Suprapubic skin (tissue), 4 donors: ENCODE measurements at places on chromosomes 12 and 14. TPM values are rescaled to one million over a fixed set of nuclear protein-coding genes. Genes with fewer than 3 reads are reported as not detected.

- H3K4me3 ChIP-seq, result no peak overlapping the region
- H3K36me3 ChIP-seq, result no peaks in the 10 kb centered on the region
- no peak for DNase-seq
- H3K27ac ChIP-seq, result no peak overlapping the region
- no peaks in the 10 kb centered on the region for H3K4me1 ChIP-seq
Measured at GRCh38 chr12:13313886-13314285, 117.4 kb downstream of the EMP1 start.

EFS gene
- total RNA-seq, result 74.0 TPM

B3GNT4 gene
- total RNA-seq, result 12.9 TPM

PTHLH gene
- total RNA-seq, result 1.1 TPM

DNA sequence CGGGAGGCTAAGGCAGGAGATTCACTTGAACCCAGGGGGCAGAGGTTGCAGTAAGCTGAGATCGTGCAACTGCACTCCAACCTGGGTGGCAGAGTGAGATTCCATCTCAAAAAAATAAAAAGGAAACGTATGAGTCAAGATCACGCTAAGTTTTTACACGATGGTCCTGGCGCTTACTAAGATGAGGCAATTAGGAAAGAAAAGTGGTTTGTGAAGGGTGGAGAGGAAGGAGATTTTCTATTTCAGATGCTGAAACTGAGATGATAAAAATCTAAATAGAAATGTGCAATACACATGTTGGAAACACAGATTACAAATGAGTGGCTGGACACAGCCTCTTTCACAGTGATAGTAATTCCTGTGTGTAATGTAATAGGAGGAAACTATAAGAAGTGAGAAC lies 63.2 kb downstream of the KDM5A start:
- H3K4me1 ChIP-seq, result peaks cover 16% of the 10 kb centered on the region
- H3K27me3 ChIP-seq, result no peaks in the 10 kb centered on the region
- H3K4me3 ChIP-seq, result no peak overlapping the region

TMPRSS12 gene
- total RNA-seq, result not detected

GRCh38 chr14:106831322-106831720 lies 1304.9 kb downstream of the TMEM121 start:
- no peak overlapping the region for H3K4me3 ChIP-seq
- no peak overlapping the region for H3K27ac ChIP-seq
- no peaks in the 10 kb centered on the region for H3K36me3 ChIP-seq
- H3K4me1 ChIP-seq, result no peaks in the 10 kb centered on the region

DNA sequence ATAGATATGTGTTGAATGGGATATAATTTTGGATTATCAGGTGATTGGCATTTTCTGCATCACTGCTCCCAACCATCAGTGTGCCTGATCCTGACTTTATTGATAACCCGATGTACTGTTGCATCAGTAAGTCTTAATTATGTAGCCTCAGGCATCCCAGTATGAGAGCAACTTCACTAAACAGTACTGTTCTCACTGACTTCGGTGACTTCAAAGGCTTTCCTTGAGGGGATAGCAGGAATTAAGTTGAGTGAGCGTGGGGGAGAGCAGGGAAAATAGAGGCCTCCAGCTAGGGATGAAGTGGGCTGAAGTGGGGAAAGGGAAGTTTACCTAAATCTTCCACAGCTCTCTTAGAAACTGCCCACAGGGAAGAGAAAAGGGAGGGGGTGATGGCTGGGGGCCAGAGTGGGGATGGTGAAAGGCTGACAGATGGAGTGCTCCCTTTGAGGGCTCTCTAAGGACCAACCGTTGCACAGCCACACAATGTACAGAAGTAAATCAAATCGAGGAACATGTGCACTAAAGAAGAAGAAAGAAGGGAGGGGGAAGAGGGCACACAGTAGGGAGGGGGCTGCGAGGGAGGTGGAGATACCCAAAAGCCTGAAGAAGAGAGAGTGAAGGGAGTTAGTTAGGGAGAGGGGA lies 10.7 kb upstream of the NEUROD4 start:
- DNase-seq, result no peak
- no peak overlapping the region for H3K4me3 ChIP-seq
- no peaks in the 10 kb centered on the region for H3K36me3 ChIP-seq
- no peak overlapping the region for H3K27ac ChIP-seq
- H3K4me1 ChIP-seq, result no peaks in the 10 kb centered on the region
- H3K27me3 ChIP-seq, result peaks cover 9% of the 10 kb centered on the region

ENDOU gene
- 36.1 TPM for total RNA-seq

DNA sequence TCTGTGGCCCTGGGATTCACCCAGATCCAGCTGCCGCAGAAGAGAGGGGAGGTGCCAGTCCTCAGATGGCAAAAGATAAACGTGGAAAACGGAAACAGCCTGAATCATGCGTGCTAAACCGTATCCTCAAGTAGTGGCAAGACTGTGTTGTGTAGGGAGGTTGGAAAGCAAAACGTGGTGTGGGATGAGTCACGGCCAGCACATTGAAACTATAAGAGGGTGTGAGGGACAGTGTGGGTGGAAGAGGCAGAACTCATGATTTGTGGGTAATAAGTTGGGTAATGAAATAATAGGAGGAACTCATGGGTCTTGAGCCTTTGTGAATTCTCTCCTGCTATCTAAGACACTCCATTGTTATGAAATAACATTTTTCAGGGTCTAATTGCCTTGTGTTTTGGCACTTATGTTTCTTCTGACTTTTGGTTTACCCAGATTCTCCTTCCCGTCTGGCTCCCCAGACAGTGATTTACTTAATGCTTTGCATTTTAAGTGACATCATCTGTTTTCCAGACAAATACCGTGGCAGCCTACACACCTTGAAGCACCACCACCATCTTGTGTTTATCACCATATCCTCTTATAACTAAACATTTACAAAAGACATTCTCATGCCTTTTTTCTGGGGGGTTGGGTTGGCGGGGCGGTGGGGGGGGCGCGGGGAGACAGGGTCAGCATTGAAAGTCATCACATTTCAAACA lies 62.3 kb upstream of the PTCSC3 start:
- DNase-seq, result no peak
- no peak overlapping the region for H3K27ac ChIP-seq
- no peak overlapping the region for H3K4me3 ChIP-seq
- H3K36me3 ChIP-seq, result no peaks in the 10 kb centered on the region
- H3K4me1 ChIP-seq, result peaks cover 5% of the 10 kb centered on the region

DNA sequence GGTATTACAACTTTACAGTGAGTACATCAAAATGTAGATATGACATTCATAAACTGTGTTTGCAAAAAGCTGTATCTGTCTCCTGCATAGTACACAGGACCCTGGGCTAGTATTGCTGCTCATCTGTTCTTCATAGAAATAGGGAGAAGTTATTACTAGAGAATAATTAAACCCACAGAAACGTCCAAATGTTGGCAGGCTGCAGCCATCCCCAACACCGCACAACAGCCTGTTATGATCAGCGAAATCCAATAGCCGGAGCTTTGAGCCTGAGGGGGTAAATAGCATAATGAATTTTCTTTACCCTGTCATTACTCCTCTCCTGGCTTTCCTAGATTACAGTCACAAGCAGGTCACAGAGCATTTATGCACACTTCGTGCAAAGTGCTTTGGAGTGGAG lies 178.0 kb downstream of the DACT1 start:
- no peaks in the 10 kb centered on the region for H3K27me3 ChIP-seq
- DNase-seq, result no peak
- no peak overlapping the region for H3K27ac ChIP-seq
- H3K4me3 ChIP-seq, result no peak overlapping the region
- peaks cover 9% of the 10 kb centered on the region for H3K4me1 ChIP-seq

DNA sequence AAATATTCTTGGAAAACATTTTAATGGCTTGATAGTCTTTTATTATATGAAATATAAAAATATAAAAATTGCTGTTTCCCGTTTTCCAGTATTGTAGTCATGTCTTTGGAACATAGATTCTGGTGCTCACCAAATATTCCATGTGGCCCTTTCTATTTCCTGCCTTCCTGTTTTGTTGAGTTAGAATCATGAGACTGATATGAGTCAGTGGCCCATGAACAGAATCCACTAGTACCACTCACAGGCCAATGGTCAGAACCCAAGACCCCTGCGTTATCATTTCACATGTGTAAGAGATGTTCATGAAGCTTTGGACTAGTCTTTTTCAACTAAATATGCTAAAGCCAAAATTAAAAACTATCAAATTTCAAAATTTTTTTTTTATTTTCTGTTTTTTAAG lies 56.9 kb downstream of the BICD1 start:
- H3K27ac ChIP-seq, result no peak overlapping the region
- no peaks in the 10 kb centered on the region for H3K27me3 ChIP-seq

SIX1 gene
- 0.64 TPM for total RNA-seq

DNA sequence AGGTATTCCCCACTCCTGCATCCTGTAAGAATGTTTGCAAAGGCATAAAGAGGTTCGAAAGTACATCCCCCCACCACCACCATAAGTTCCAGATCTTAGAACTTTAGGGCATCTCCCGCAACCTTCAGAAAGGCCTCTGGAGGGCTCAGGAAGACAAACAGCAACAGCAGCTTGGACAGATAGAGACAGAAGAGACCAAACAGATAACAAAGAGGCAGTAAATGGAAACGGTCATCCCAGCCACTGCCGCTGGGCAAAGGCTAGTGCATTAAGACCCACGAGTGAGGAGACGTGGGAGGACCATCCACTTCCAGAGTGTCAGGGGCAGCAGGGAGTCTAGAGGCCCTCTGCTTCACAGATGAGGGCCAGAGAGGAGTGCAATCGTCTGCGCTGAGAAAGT lies 124.3 kb downstream of the CRACR2A start:
- peaks cover 5% of the 10 kb centered on the region for H3K36me3 ChIP-seq
- DNase-seq, result no peak
- no peak overlapping the region for H3K4me3 ChIP-seq
- H3K27me3 ChIP-seq, result no peaks in the 10 kb centered on the region
- no peak overlapping the region for H3K27ac ChIP-seq

AMN gene
- 11.8 TPM for total RNA-seq

GRCh38 chr12:70609739-70610491 lies 27.3 kb downstream of the PTPRB start:
- DNase-seq, result peak; percentile 66
- H3K27ac ChIP-seq, result peak overlapping the region; percentile 10
- no peaks in the 10 kb centered on the region for H3K27me3 ChIP-seq
- peaks cover 11% of the 10 kb centered on the region for H3K4me1 ChIP-seq

DNA sequence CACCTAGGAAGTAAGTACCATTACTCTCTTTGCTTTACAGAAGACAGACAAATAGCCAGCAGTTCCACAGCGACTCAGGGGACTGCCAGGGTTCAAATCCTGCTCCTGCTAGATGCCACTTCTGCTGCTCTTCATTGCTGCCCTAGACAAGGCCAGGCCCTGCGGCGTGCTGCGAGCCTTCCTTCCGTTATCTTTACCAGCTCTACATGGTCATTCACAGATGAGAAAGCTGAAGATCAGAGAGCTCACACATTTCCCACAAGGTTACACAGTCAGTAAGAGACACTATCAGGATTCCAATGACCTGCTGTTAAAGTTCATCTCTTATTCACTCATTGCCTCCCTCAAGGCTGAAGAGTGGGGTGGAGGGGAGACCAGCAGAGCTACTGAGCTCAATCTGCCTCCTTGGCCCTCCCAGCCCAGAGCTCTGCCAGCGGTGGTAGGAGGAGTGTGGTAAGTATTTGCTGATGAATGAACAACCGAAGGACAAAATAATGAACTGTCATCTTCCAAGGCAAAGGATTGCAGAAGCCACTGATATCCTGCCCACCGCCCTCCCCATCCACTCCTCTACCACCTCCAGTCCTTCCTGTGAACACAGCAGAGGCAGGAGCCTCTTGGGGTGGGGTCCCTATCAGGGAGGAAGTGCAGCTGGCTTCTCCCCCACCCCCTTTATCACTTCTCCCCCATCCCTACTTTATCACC lies 14.6 kb upstream of the HDAC7 start:
- no peaks in the 10 kb centered on the region for H3K27me3 ChIP-seq
- H3K4me3 ChIP-seq, result no peak overlapping the region
- H3K4me1 ChIP-seq, result peaks cover 57% of the 10 kb centered on the region
- no peak overlapping the region for H3K27ac ChIP-seq

- peaks cover 32% of the 10 kb centered on the region for H3K36me3 ChIP-seq
- H3K4me3 ChIP-seq, result no peak overlapping the region
- H3K27me3 ChIP-seq, result no peaks in the 10 kb centered on the region
- DNase-seq, result no peak
Measured at GRCh38 chr14:31400031-31400638, 20.2 kb downstream of the HEATR5A start.

- H3K36me3 ChIP-seq, result no peaks in the 10 kb centered on the region
- H3K4me1 ChIP-seq, result peaks cover 31% of the 10 kb centered on the region
- peaks cover 26% of the 10 kb centered on the region for H3K27me3 ChIP-seq
- DNase-seq, result no peak
- H3K4me3 ChIP-seq, result no peak overlapping the region
Measured at GRCh38 chr12:124293286-124294003, 1.4 kb upstream of the RFLNA start.

DNA sequence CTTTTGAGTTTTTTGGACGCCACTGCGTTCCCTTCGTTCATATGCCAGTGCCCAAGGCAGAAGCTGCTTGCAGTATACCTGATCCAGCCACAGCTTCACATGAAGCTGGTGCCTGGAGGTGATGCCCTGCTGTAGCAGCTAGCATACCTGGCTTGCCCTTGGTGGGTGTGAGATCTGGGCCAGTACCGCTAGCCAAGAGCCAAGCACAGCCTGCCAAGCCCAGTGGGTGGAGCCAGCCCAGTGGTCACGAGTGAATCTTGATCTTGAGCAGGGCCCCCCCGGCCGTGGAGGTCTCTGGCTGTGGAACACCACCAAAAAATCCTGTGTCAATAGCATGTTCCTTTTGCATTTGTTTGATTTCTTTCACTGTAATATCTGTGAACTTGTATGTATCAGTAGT lies 7.3 kb upstream of the M6PR start:
- H3K27ac ChIP-seq, result no peak overlapping the region
- H3K4me3 ChIP-seq, result no peak overlapping the region
- DNase-seq, result no peak
- H3K36me3 ChIP-seq, result no peaks in the 10 kb centered on the region

GRCh38 chr12:107458163-107458562 lies 227.4 kb upstream of the PWP1 start:
- no peaks in the 10 kb centered on the region for H3K36me3 ChIP-seq
- no peak overlapping the region for H3K4me3 ChIP-seq
- no peaks in the 10 kb centered on the region for H3K27me3 ChIP-seq
- no peak for DNase-seq
- no peak overlapping the region for H3K27ac ChIP-seq

KRT82 gene
- total RNA-seq, result 9.5 TPM

GRCh38 chr14:33280646-33281045 lies 342.0 kb downstream of the NPAS3 start:
- H3K27me3 ChIP-seq, result no peaks in the 10 kb centered on the region
- H3K4me1 ChIP-seq, result no peaks in the 10 kb centered on the region
- no peak for DNase-seq
- no peak overlapping the region for H3K4me3 ChIP-seq
- H3K36me3 ChIP-seq, result no peaks in the 10 kb centered on the region

LBHD2 gene
- not detected for total RNA-seq

GRCh38 chr14:25628978-25629377 lies 579.0 kb upstream of the STXBP6 start:
- DNase-seq, result no peak
- no peaks in the 10 kb centered on the region for H3K4me1 ChIP-seq
- H3K36me3 ChIP-seq, result no peaks in the 10 kb centered on the region
- no peak overlapping the region for H3K27ac ChIP-seq
- H3K27me3 ChIP-seq, result no peaks in the 10 kb centered on the region

- DNase-seq, result peak; percentile 72
- peaks cover 28% of the 10 kb centered on the region for H3K4me1 ChIP-seq
- no peaks in the 10 kb centered on the region for H3K36me3 ChIP-seq
Measured at GRCh38 chr12:84911271-84912197, 1.1 kb downstream of the SLC6A15 start.
